ENCODE measurements at places on chromosomes 4 and X.
A peak's percentile ranks its signal among the peaks of the same experiment; 100 is the strongest.

GRCh38 chr4:145153181-145153903 lies 27.0 kb downstream of the OTUD4 start:
- DNase-seq: no peak

- DNase-seq: no peak
Measured at GRCh38 chrX:8867406-8867805, 66.2 kb upstream of the FAM9A start.

DNA sequence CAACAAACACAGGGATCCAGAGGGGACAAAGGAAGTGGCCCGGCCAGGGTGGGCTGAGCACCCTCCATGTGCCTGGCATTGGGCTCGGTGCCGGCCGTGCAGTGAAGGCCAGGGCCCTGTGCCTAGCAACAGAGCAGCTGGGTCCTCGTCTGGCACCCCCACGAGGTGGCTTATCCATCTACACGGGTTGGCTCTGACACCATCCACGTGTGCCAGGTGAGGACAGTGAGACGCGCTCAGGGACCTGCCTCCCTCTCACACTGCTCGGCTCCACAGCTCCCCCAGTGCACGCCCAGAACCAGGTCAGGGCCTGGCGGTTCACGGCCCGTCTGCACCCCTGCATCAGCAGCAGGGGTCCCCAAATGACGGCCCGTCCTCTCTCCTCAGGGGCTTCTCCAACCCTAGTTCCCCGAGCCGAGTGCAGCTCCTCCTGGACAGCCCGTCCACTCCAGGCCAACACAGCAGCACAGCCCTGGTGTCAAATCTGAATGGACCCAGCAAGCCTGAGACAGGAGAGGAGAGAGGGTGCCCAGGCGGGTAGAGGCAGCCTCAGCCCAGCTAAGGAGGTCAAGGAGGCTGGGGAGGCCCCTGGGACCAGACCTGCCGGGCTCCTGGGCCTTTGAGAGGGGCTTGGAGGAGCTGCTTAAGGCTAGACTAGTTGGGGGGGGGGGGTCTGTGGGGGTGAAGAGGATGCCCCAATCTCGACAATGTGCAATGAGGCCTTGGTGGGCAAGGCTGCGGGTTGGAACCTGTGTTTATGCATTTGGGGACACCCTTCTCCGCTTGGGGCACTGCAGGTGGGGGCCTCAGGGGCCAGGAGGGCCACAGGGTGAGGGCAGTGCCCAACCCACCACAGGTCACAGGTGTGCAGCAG lies 113.6 kb downstream of the FAM53A start:
- no peak for DNase-seq

GRCh38 chr4:154088741-154089140 lies 299.9 kb upstream of the SFRP2 start:
- DNase-seq: no peak

- no peak for DNase-seq
Measured at GRCh38 chrX:154374313-154375155, at the start of gene FLNA. Gene FLNA (minus strand): TSS chrX:154374634. CDS start chrX:154371245, 3,389 bp downstream.

DNA sequence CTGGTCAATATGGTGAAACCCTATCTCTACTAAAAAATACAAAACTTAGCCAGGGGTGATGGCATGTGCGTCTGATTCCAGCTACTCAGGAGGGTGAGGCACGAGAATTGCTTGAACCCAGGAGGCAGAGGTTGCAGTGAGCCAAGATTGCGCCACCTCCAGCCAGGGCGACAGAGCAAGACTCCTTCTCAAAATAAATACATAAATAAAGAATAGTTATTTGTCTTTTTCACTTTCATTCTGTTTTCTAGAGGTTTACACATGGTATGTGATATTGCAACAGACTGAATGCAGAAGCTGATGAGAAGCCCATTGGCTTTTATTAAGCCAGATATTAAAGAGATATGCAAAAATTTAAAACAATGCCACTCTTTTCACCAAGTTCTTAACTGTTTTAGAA lies 8.2 kb downstream of the KLHL15 start:
- no peak for DNase-seq

DNA sequence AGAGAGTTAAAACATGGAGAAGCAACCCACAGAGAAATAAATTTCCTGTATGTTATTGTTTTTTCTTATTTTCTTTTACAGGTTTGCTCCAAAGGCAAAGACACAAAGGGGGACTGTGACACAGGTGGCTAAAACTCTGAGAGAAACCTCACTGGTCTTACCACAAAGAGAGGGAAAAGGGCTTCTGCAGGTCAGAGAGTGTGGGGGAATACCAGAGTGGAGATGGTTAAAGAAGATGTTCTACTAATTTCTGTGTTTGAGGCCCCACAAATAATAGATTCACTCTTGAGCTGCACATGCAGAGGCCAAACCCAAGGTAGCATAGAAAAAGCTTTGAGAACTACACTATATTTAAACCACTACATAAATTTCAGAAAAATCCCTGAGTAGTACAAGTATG lies 151.3 kb downstream of the GABRA3 start:
- no peak for DNase-seq

DNA sequence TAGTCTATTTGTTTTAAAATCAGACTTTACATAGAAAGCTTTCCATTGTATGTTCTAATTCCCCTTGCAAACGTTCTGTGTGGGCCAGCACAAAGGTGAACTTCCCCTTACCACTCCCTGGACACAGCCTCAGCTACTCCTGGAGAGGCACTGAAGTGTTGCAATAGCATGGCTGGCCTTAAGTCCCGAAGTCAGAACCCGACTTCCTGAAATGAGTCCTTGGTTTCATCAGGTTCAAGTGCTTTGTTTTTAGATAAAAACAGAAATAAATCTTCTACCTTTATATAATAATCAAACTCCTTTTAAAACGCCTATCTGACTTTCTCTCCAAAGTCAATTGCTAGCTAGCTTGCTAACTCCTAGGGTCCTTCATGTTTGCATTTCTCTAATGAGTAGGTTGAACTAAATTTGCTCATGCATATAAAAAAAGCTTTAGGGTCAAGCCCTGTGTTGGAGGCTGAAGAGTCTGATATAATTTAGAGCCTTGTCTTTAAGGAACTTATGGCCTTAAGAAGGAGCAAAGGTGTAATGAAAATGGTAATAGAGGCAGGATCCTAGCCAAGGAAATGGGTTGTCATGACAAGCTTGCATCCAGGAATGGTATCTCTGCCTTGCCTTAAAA lies 9.0 kb downstream of the BMP3 start:
- DNase-seq: peak; percentile 18

DNA sequence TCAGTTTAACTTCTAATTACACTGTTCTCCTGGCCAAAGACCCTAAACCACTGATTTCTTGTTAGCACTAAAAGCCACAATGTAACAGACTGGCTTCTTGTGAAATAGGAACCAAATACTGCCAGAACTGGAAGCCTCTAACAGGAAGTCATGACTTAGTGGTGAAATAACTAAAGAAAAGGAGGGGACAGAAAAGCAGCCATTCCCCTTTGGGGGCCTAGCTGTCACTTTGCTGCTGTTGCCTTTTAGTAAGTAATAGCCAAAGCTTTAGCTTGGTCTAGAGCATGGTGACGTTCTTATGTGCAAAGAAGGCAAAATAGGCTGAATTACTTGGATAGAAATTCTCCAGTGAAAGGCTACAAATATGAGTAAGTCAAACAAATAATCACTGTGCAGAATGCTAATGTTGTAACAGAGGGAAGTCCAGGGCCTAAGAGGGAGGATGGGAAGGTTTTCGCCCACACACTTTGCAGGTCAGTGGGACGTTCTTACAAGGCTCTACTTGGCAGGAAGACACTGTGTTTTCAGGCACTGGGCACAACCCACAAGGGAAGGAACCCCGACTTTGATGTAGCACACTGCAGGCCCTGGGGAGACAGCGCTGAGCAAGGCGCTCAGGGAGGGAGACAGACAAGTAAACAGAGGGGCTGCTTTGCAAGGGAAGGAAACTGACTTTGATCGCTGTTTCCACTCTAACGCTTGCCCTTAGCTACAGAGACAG lies 16.7 kb downstream of the GAB3 start:
- peak; percentile 77 for DNase-seq

DNA sequence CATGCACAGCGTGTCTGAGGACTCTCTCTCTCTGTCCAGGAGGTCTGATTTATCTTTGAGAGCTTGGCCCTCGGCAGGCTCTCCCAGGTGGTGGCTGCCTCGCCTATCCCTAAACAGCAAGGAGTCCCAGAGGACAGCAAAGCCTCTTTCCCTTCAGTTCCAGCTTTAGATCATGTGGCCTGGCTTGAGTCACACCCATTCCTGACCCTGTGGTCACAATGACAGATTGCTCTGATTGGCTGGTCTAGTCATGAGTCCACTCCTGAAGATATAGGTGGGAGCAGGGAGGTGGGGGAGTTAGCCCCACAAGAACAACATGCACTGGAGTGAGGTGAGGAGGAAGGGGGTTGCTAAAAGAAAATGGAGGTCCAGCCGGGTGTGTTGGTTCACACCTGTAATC lies 12.1 kb upstream of the PORCN start:
- no peak for DNase-seq

DNA sequence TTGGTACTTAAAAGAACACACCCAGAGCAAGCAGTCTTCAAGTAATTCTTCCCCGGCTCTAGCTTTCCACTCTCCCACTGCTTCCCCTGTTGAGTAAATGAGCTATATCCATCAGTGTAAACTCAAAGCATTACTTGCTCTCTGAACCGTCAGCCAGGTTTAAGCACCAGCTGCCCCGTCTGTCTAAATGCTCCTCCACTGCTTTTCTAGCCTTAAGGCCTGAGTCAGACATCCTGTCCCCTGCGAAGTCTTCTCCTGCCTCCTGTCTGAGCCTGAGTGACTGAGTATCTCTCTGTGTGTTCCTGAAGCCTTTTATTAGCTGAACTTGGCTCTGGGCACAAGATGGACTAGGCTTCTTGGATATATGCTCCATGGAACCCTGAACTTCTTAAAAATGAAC lies 205.1 kb downstream of the STK32B start:
- DNase-seq: no peak

- DNase-seq: peak; percentile 67
Measured at GRCh38 chr4:25925486-25926201, 11.6 kb downstream of the SMIM20 start.

- DNase-seq: peak; percentile 48
Measured at GRCh38 chrX:8663325-8663724, 68.6 kb downstream of the ANOS1 start.

GRCh38 chr4:38687571-38688011 lies 23.6 kb downstream of the KLF3 start:
- no peak for DNase-seq

- DNase-seq: no peak
Measured at GRCh38 chr4:38467296-38467695, 196.7 kb upstream of the KLF3 start.

DNA sequence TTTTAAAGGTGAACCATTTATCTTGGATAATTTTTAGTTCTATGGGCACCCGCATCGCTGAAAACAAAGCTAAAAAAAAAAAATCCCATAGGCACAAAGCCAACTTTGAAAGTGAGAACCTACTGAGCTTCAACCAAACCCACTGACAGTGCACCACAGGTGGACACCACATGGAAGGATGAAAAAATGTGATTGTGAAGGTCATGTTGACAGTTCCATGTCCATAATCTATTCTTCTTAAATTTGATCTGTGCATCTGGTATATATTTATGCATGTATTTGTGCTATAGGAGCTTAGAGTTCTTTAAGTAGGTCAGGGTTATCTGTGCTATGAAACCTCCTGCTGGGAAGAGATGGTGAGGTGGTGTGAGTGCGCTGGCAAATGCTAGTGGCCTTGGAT lies 374.3 kb downstream of the SPRY1 start:
- DNase-seq: no peak

DNA sequence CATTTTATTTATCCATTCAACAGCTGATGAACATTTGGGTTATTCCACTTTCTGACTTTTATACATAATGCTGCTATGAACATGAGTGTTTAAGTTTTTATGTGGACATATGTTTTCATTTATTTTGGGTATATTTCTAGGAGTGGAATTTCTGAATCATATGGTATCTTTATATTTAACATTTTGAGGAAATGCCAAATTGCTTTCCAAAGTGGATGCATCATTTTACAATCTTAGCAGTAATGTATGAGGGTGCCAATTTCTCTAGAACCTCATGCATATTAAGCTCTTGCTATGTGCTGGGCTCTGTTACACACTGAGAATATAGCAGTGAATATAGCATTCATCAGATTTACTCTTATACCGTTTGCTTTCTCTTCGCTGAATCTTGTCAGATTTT lies 983.7 kb downstream of the STIM2 start:
- DNase-seq: no peak

GRCh38 chr4:141810712-141811375 lies 174.5 kb downstream of the IL15 start:
- DNase-seq: no peak

DNA sequence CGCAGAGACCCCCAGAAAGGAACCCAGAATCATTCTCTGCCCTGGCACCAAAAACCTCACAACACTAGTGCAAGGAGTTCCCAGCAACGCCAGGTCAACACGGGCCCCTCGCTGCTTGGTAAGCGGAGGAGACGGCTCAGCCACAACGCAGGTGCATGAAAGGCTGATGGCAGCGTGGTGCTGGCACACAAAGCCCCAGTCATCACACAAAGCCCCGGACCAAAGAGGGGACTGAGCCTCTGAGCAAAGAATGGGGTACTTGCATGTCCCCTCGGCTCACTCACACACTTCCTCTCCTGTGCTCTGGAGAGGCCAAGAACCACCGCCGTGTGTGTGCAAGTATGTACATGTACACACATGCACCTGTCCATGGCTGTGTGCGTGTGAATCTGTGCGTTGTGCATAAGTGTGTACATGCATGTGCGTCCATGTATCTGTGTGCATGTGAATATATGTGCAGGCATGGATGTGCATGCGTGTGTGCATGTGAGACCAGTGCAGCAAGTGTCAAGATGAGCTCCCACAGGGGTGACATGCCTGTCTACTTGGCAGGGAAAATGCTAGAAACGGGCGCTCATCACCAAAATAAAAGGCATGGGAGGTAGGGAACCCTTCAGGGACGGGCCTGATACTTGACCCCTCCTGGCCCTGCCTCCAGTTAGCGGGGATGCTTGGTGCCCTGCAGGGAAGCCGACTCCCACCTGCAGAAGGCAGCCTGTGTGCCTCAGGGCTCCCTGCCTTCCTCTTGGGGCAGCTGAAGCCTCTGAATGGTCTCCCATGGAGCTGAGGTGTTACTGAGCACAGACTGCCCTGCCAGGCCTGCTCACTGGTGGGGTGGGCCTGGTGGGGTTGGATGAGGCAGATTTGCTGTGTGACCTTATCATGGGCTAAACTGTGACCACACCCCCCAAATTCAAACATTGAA lies 60.4 kb downstream of the ZFYVE28 start:
- DNase-seq: no peak

- no peak for DNase-seq
Measured at GRCh38 chr4:23745377-23745776, 144.5 kb downstream of the PPARGC1A start.

DNA sequence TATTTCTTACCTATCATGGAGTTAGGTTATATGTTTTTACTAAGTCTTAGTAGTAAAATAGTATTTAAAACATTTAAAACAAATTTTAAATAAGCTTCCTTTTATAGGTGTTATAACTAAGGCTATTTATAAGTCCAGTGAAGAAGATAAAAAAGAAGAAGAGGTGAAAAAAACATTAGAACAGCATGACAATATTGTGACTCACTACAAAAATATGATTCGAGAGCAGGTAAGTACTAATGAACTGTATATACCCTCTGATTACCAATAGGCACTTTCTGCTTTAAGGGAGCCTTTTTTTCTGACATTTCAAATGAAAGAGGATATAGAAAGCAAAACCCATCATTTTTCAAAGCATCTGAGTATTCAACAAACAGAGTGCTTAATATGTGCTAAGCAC lies 76.6 kb downstream of the USO1 start:
- DNase-seq: no peak

- no peak for DNase-seq
Measured at GRCh38 chr4:41881981-41882624, 53.1 kb upstream of the TMEM33 start.
